ENCODE measurements at places on chromosomes 4 and X. TPM values are rescaled to one million over a fixed set of nuclear protein-coding genes. Genes with fewer than 3 reads are reported as not detected.

DNA sequence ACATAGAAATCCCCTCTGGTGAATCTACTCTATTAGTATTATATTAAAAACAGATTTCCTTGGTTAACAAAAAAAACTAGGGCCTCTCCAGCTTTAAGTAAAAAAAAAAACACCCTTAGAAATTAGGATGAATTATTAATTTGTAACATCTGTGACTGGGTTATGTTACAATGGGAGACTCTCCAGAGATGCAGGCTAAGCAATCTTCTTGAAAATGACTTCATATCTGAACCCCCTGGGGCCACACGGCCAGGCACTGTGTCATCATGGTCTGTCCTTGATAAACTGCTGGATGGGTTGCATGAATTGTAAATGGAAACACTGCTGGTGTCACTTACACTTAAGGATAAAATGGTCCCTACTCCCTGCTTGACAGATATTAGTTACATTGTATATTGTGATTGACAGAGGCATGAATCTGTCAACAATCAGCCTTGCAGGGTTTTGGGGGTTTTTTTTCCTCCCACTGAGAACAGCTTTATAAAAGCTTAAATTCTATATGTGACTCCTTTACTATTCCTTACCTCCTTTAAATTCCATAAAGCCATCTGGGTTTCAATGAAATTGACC is 49.1 kb downstream of the PRKG2 start:
- no peak overlapping the region for H3K4me3 ChIP-seq
- H3K4me1 ChIP-seq: no peaks in the 10 kb centered on the region
- no peak overlapping the region for H3K27ac ChIP-seq
- no peaks in the 10 kb centered on the region for H3K36me3 ChIP-seq

- no peak overlapping the region for H3K27ac ChIP-seq
- no peaks in the 10 kb centered on the region for H3K36me3 ChIP-seq
- peaks cover 2% of the 10 kb centered on the region for H3K4me1 ChIP-seq
Measured at GRCh38 chrX:108399418-108400165, 38.6 kb downstream of the COL4A6 start.

DNA sequence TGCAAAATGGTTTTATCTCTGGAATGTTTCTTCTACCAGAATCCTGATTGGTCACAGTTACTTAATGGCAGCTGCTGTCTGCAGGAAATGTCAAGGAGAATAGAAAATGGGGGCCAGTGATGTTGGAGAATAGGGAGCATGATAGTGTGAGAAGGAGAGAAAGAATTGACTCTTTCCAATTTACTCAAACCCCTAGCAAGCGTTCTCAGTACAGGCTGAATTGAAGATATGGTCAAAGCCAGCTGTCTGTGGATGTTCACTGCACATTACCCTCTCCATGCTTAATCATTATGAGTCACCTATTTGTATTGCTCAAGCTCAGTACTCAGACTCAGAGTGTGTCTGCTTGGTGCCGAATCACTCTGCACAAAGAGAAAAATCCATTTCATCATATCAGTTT is 57.8 kb upstream of the FAM47B start:
- H3K4me1 ChIP-seq: no peaks in the 10 kb centered on the region
- H3K4me3 ChIP-seq: no peak overlapping the region
- H3K36me3 ChIP-seq: no peaks in the 10 kb centered on the region
- no peaks in the 10 kb centered on the region for H3K27me3 ChIP-seq

DNA sequence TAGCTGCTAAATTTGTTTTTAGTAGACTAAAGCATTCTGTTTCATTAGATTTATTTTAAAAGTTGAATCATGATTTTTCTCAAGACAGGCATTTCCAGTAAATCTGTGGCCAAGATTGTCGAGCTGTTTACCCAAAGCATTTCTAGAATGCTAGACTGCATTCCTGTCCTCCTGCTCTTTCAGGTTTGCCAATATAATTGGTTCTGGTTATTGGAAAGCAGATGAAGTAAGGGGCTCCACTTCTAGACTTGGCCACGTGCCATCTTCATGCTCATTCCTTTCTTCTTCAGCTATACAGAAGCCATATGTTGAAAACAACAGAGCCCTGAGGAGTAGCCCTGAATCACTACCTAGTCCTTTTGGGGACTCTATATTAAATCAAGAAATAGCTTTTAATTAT is 62.5 kb downstream of the PGRMC2 start:
- H3K36me3 ChIP-seq: no peaks in the 10 kb centered on the region
- peaks cover 1% of the 10 kb centered on the region for H3K27me3 ChIP-seq
- no peak for DNase-seq
- no peak overlapping the region for H3K4me3 ChIP-seq
- H3K4me1 ChIP-seq: no peaks in the 10 kb centered on the region

DNA sequence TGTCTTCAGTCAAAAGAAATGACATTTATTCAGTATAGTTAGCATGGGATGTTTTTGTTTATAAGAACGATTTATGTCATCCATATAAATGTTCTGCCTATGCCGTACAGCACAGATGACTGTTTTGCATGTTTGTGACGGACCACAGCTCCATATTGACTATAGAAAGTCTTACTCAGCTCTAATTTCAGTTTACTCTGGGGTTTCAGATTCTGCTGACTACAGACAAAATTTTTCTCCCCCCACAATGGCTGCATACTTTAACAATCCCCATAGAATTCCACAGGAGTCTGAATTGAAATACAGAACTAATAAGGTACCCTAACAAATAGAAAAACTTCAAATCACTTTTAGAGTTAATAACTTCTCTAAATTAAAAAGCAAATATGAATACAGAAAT is 191.0 kb downstream of the SCFD2 start:
- H3K36me3 ChIP-seq: peaks cover 9% of the 10 kb centered on the region
- no peak for DNase-seq
- no peaks in the 10 kb centered on the region for H3K27me3 ChIP-seq

GRCh38 chr4:26028133-26028792 is 114.2 kb downstream of the SMIM20 start:
- peaks cover 9% of the 10 kb centered on the region for H3K27me3 ChIP-seq
- H3K4me3 ChIP-seq: no peak overlapping the region
- peaks cover 8% of the 10 kb centered on the region for H3K4me1 ChIP-seq
- H3K36me3 ChIP-seq: peaks cover 2% of the 10 kb centered on the region
- DNase-seq: no peak

DNA sequence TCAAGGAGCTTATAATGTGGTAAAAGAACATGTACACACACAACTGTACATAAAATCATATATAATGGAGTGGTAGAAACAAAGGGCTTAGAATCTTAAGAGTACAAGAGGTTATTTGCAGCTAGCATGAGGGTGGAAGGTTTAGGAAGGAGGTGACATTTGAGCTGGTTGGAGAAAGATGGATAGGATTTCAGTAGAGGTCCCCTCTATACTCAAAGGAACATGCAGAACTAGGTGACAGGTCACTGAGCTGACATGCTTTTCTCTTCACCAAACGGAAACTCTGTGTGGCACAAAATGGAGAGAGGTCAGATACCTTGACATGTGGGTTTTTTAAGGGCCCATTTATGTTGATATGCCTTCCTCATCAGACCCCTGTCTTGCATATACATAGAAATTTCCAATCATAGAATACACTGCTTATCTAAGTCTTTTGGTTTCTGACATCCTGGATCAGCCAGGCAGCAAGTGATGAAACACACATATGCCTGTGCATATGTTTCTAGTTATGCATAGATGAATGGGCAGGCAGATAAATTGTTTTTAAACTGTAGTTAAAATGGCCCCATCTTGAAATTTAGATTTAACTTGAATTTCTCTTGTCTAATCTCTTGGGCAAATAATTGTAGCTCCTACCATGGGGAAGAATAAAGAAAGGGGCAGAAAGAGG is 29.3 kb downstream of the CLCN5 start:
- DNase-seq: no peak
- H3K4me1 ChIP-seq: no peaks in the 10 kb centered on the region
- H3K27ac ChIP-seq: no peak overlapping the region

DNA sequence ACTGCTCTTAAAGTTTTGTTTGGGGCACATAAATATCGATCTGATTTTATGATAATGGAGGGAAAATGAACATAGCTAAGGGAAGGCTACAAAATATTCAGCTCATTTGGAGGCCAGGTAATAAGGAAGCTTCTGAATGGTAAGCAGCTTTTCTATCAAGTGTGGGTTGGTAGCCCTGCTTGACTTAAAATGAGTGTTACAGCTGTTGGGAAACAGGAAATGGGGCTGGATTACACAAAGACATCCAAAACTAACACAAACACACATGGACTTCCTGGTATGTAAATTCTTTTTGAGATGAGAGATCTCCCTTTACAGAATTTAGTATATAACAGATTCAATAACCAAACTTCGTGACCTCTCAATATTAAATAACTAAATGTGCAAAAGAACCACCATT is 58.0 kb downstream of the FGF16 start:
- peak overlapping the region; percentile 99 for H3K27ac ChIP-seq
- no peaks in the 10 kb centered on the region for H3K36me3 ChIP-seq
- peaks cover 22% of the 10 kb centered on the region for H3K4me1 ChIP-seq
- peak overlapping the region; percentile 42 for H3K4me3 ChIP-seq

- peaks cover 3% of the 10 kb centered on the region for H3K27me3 ChIP-seq
- H3K36me3 ChIP-seq: no peaks in the 10 kb centered on the region
- H3K27ac ChIP-seq: peak overlapping the region; percentile 97
- no peak for DNase-seq
Measured at GRCh38 chrX:71182871-71183270, 38.2 kb downstream of the NLGN3 start.

DNA sequence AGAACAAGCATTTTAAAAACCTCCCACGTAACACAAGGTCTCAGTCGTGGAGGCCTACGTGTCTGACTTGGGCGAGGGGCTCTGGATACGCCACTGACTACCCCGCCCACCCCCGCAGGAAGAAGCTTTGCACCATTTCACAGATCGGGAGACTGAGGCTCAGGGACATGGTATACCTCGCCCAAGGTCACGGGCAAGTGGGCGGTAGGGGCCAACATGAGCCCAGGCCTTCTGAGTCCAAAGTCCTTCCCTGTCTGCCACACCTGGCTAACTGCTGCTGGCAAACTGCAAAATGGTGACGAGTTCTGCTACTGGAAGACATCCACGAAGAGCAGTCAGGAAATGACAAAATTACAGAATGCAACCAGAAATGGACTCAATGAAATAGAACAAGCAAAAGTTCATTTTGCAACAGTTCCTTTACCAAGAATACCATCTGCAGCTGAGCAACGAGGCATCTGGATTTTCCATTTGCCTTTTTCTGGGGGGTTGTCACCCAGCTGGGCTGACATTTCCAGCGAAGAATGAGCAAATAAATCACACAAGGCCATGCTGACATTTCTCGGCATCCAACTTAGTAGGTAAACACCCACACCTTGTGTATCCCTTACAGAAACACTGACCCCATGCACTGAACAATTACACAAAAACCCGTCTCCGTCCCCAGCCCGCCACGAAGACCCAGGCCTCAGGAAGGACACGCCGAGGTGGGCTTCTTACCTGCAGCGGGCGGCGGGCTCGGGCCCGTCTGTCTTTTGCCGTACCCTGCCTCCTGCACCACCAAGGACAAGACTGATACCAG is 70.2 kb upstream of the AFAP1 start:
- no peaks in the 10 kb centered on the region for H3K36me3 ChIP-seq
- H3K27ac ChIP-seq: no peak overlapping the region
- no peak for DNase-seq
- H3K4me3 ChIP-seq: no peak overlapping the region
- no peaks in the 10 kb centered on the region for H3K4me1 ChIP-seq

DNA sequence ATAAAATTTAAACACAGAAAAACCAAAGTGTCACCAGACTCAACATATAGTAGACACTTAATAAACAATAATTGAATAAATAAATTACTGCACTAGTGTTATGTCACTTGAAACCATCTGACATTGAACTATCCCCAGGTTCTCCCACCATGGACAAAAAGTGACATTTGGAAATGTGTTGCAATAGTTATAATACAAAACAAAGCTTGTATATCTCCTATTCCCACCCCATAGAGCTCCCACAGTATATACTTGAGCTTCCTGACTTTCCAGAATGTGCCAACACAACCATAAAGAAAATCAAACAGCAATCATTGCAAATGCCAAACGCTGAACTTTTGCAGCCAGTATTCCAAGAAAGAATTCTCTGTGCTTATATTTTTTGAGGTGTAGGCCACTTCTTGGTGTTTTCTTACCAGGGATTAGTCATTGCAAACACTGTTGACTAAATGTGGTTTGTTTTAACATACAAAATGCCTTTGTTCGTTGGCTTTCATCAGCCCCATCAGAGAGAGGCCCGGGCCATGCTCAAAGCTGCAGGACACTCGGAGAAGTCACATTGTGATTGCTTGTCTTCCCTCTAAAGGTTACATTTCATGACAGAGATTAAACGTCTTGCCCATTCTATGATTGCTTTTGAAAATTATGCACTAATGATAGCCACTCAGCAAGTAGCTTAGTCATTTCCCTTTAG is 33.8 kb downstream of the PPARGC1A start:
- no peaks in the 10 kb centered on the region for H3K36me3 ChIP-seq
- no peak overlapping the region for H3K27ac ChIP-seq
- H3K27me3 ChIP-seq: no peaks in the 10 kb centered on the region
- H3K4me3 ChIP-seq: no peak overlapping the region
- H3K4me1 ChIP-seq: no peaks in the 10 kb centered on the region

GRCh38 chr4:40185830-40186664 is 10.8 kb upstream of the RHOH start:
- DNase-seq: no peak
- H3K36me3 ChIP-seq: no peaks in the 10 kb centered on the region
- no peaks in the 10 kb centered on the region for H3K27me3 ChIP-seq
- no peak overlapping the region for H3K27ac ChIP-seq

DNA sequence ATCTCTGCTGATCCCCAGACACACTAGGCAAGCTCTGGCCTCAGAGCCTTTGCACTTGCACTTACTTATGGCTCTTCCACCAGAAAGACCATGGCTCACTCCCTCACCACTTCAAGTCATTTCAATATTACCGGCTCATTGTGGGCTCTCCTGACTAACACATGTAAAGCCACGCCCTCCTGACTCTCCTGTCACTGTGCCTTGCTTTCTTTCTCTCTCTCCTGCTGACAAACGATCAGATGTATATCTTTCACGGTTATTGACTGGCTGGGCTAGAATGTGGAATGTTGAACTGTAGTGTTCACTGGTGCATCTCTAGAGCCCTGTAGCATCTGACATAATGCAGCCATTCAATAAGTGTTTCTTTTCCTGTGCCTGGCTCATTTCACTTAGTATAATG is 425.1 kb downstream of the RAB28 start:
- H3K4me1 ChIP-seq: peaks cover under 1% of the 10 kb centered on the region
- no peak overlapping the region for H3K27ac ChIP-seq
- H3K4me3 ChIP-seq: no peak overlapping the region
- DNase-seq: no peak
- no peaks in the 10 kb centered on the region for H3K36me3 ChIP-seq

- H3K27ac ChIP-seq: peak overlapping the region; percentile 78
- peak; percentile 62 for DNase-seq
- H3K4me3 ChIP-seq: peak overlapping the region; percentile 95
- H3K4me1 ChIP-seq: peaks cover 36% of the 10 kb centered on the region
Measured at GRCh38 chr4:152534541-152535359, 1.1 kb downstream of the FBXW7 start.

GRCh38 chr4:37243722-37244582 is 591 bp upstream of the NWD2 start:
- DNase-seq: peak; percentile 31
- H3K36me3 ChIP-seq: no peaks in the 10 kb centered on the region
- no peak overlapping the region for H3K27ac ChIP-seq
- H3K4me1 ChIP-seq: peaks cover 8% of the 10 kb centered on the region
- peak overlapping the region; percentile 51 for H3K4me3 ChIP-seq
- H3K27me3 ChIP-seq: peaks cover 22% of the 10 kb centered on the region

The PLAC8 gene
- not detected for total RNA-seq

The GYPB gene
- not detected for total RNA-seq

The ZAR1 gene
- not detected for total RNA-seq

The ADGRA3 gene
- 20.1 TPM for total RNA-seq

The SH3RF1 gene
- total RNA-seq: 23.5 TPM

The EVC2 gene
- 7.4 TPM for total RNA-seq
